ENCODE measurements at places on chromosomes 7 and 10. TPM values are rescaled to one million over a fixed set of nuclear protein-coding genes. Genes with fewer than 3 reads are reported as not detected.

Gene EVX1
- total RNA-seq: not detected

GRCh38 chr7:33952824-33953223 is 47.5 kb downstream of the BMPER start:
- no peak overlapping the region for H3K4me3 ChIP-seq
- H3K36me3 ChIP-seq: no peaks in the 10 kb centered on the region
- DNase-seq: no peak

DNA sequence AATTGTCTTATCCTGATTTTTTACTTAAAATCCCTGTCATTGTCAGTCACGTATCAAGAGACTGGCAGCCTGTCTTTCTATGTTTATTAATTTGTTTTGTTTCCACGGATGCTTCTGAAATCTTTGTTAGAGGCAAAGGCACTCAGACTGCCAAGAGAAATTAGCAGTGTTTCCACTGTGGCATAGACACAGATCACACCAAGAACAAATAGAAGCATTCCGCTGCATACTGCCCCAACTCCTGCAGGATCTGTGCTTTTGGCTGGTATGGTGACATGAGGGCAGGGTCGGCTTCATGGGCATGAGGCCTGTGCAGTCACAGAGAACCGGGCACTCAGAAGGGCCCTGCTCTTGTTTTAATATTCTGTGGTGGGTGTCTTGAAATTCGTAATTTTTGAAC is 18.4 kb downstream of the CLDN12 start:
- no peak overlapping the region for H3K27ac ChIP-seq
- DNase-seq: no peak
- no peaks in the 10 kb centered on the region for H3K4me1 ChIP-seq
- H3K4me3 ChIP-seq: no peak overlapping the region
- H3K27me3 ChIP-seq: no peaks in the 10 kb centered on the region
- peaks cover 1% of the 10 kb centered on the region for H3K36me3 ChIP-seq

DNA sequence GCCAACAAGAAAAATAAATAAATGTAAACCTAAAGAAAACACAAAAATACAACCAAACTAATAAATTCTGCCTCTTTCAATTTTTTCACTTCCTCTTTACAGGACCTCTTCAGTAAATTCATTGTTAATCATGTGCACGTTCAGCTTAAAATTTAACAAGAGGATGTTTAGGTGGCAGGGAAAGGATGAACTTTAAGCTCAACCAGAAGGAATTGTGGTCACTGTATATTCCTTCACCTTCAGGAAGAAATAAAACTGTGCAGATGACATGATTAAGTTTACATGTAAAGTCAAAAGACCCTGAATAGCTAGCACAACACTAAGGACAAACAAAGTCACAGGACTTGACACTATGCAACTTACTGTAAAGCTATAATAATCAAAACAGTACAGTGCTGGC is 33.0 kb downstream of the KIF5B start:
- H3K4me1 ChIP-seq: no peaks in the 10 kb centered on the region
- DNase-seq: no peak
- H3K4me3 ChIP-seq: no peak overlapping the region
- H3K27me3 ChIP-seq: no peaks in the 10 kb centered on the region
- no peak overlapping the region for H3K27ac ChIP-seq
- H3K36me3 ChIP-seq: peaks cover 6% of the 10 kb centered on the region

Gene MORN4
- total RNA-seq: 6.6 TPM

- H3K27me3 ChIP-seq: no peaks in the 10 kb centered on the region
- no peaks in the 10 kb centered on the region for H3K36me3 ChIP-seq
- no peak overlapping the region for H3K4me3 ChIP-seq
- DNase-seq: no peak
Observed at GRCh38 chr7:75858410-75858809, 20.4 kb upstream of the RHBDD2 start.

Gene PON1
- not detected for total RNA-seq

- H3K4me1 ChIP-seq: no peaks in the 10 kb centered on the region
- no peak overlapping the region for H3K27ac ChIP-seq
- no peak for DNase-seq
Observed at GRCh38 chr7:131555552-131556052, 826 bp downstream of the PODXL start.

Gene STEAP2
- total RNA-seq: 73.2 TPM

DNA sequence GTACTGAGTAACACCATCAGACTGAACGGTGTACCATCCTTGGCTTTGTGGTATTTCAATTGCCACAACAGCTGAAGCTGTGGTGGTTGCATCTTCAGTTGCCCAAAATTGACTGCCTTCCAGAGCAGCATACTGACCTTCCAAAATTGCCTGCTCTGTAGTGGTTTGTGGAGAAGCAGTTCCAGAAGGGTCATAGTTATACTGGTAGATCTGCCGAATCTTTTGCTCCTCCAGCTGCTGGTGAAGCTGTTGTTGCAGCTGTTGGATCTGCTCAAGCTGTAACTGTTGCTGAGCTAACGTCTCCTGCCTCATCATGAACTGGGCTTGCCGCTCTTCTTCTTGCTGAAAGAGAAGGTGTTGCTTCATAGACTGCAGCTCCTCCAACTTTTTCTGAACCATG is 212.2 kb downstream of the PCLO start:
- no peaks in the 10 kb centered on the region for H3K4me1 ChIP-seq
- no peak overlapping the region for H3K4me3 ChIP-seq
- no peaks in the 10 kb centered on the region for H3K36me3 ChIP-seq
- DNase-seq: no peak

DNA sequence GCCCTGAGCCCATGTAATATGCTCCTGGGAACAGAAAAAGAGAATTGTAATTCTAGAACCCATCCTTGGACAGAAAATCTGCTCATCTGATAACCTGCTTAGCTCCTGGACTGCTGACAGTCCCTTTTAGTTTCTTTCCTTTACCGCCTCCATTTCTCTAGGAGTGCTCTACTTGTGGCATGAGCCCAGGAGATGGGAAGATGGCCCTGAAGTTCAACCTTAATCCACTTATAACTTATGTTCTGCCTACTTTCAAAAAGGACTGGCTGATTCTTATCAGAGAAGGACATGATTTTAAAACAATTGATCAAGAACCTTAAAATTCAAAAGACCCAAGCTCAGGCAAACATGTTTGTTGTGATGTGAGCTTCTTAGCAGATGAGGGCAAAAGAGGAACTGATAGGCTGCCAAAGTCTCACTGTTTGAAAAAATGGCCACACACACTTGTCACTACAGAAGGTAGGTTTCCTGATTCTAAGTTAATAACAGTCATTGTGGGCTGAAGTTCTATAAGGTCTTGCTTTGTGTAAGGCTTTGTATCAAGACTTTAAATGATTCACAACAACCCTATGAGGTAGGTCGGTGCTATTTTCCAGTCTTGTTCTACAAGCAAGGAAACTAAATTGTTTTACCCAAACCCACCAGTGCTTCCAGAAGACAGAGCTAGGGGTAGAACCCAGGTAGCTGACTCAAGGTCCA is 94.3 kb upstream of the AFAP1L2 start:
- H3K4me1 ChIP-seq: no peaks in the 10 kb centered on the region
- H3K4me3 ChIP-seq: no peak overlapping the region
- no peak for DNase-seq
- H3K27me3 ChIP-seq: no peaks in the 10 kb centered on the region
- H3K27ac ChIP-seq: no peak overlapping the region
- H3K36me3 ChIP-seq: no peaks in the 10 kb centered on the region

Gene MMD2
- total RNA-seq: not detected

DNA sequence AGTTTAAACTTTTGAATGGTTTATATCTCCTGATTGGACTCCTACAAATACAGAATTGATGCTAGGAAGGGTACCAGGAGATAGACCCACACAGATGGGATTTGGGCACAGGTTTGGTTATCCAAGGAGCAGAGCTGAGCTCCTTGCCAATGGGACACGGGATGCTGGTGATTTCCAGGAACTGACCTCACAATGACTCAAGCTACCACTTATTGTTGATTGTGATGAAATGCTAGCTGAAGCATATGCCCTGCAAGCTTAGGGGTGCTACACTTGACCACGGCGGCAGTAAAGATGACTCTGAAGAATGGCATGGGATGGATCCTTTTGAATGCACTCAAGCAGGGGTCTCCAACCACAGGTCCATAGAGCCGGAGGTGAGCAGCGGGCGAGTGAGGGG is 45.5 kb upstream of the VKORC1L1 start:
- H3K36me3 ChIP-seq: no peaks in the 10 kb centered on the region
- H3K27me3 ChIP-seq: no peaks in the 10 kb centered on the region
- H3K4me1 ChIP-seq: no peaks in the 10 kb centered on the region
- no peak overlapping the region for H3K4me3 ChIP-seq

- no peaks in the 10 kb centered on the region for H3K27me3 ChIP-seq
- H3K4me3 ChIP-seq: no peak overlapping the region
- peak; percentile 55 for DNase-seq
- no peaks in the 10 kb centered on the region for H3K4me1 ChIP-seq
Observed at GRCh38 chr7:75565132-75565837, 73.2 kb downstream of the SPDYE5 start.

Gene UCMA
- total RNA-seq: not detected

GRCh38 chr7:14859267-14859666 is 43.3 kb downstream of the DGKB start:
- DNase-seq: no peak
- no peak overlapping the region for H3K27ac ChIP-seq
- H3K27me3 ChIP-seq: no peaks in the 10 kb centered on the region
- H3K36me3 ChIP-seq: no peaks in the 10 kb centered on the region

Gene CFAP69
- total RNA-seq: 15.8 TPM

Gene CREB5
- 57.1 TPM for total RNA-seq

Gene NEURL1
- total RNA-seq: 0.18 TPM
